Activated naive CD8-positive, alpha-beta T cell treated with anti-CD3 and anti-CD28 coated beads for 36 hours (primary cell): ENCODE measurements at places on chromosomes 5 and 9.

GRCh38 chr5:59588922-59589321 lies 304.6 kb downstream of the PDE4D start:
- DNase-seq: no peak

DNA sequence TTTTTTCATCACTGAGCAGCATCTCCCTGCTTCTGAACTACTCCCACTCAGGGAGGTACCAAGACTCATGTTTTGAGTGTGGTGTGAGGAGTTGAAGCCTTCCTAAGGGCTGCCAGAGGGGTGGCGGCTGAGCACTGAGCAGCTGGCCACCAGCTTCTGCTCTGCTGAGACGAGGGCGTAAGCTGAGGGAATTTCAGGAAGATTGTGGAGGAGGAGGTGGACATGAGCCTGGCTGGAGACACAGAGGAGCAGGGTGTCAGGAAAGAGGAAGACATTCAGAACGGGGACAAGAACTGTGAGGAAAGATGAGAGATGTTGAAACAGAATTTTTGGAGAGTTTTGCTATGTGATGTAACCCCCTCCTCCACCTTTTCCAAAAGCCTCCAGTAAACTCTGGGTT lies 7.8 kb downstream of the LCP2 start:
- DNase-seq: no peak

DNA sequence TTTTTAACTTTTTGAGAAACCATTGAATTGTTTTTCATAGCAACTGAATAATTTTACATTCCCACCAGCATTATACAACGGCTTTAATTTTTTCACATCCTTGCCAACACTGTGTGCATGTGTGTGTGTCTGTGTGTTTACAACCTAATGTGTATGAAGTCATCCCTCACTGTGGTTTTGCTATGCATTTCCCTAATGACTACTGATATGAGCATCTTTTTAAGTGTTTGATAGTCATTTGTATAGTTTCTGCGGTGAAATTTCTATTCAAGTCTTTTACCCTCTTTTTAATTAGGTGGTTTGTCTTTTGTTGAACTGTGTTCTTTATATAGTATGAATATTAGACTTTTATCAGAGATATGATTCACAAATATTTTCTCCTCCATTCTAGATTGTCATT lies 263.1 kb upstream of the COX7C start:
- DNase-seq: no peak

DNA sequence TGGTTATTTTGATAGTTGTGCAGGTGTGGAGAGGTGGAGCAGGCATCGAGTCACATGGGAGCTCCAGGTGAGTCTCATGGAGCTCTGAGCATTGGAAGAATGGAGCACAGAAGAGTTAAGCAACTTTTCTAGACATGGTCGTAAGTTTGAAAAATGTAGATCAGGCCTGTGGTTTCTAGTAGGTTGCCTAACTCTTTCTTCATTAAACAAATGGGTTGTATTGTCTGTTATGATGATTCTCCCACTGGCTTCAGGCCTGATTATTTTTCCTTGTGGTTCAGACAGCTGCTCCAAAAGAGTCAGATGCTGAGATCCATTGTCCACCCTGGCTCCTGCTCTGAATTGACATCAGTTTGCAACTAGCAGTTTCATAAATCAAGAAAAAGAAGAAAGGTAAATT lies 80.3 kb upstream of the RPS23 start:
- no peak for DNase-seq

DNA sequence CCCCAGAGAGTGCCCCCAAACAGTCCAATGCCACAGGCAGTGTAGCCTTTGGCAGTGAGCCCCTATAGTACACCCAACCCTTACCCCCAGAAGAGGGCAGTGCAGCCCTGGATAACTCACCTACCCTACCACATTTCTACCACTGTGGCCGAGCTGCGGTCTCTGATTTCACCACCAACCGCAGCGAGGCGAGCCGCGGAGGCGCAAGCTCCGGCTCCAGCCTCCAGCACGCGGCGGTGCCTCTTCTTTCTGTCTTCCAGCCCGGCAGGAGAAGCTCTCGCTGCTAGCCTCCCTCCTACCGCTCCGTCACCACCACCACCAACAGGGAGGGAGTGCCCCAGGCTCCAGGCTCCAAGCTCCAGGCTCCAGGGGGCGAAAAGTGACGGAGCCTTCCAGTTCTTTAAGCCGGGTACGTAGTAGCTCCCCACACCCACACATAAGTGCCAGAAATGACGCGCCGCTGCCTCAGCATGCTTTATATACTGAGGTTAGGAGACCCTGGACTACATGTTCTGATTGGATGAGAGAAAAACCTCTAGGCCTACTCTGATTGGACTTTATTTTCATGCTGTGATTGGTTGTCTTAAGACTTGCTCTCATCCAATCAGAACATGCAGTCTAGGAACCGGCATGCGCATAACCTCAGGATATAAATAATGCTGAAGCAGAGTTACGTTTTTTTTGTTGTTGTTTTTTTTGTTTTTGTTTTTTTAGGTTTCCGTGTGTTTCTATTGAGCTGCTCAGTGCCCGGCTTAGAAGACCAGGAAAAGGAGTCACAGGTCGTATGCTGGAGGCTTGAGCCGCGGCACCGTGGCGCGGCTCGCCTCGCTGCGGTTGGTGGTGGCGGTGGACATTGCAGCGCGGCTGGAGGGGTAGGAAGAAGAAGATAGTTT lies at the start of gene PCAT7:
TSS of gene PCAT7 (plus strand) at position 645 of the 893 bp plus-strand sequence.
- DNase-seq: peak; percentile 19

DNA sequence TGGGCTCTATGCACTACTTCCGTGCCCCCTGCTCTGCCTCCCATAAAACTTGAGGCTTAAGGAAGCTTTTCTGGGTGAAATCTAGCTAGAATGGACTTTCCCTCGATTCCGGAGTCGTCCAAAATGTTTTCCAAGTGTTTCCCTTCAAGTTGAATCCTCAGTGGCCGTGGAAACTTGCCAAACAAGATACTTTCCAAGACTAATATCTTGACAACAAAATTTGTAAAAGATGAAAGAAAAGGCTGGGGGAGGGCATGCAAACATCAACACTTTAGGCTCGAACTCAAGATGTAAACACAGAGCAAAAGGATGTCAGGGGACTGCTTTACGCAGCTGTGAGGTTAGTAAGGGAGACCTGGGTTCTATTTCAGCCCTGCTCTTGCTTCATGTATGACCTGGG lies 482.8 kb upstream of the KLF4 start:
- no peak for DNase-seq

DNA sequence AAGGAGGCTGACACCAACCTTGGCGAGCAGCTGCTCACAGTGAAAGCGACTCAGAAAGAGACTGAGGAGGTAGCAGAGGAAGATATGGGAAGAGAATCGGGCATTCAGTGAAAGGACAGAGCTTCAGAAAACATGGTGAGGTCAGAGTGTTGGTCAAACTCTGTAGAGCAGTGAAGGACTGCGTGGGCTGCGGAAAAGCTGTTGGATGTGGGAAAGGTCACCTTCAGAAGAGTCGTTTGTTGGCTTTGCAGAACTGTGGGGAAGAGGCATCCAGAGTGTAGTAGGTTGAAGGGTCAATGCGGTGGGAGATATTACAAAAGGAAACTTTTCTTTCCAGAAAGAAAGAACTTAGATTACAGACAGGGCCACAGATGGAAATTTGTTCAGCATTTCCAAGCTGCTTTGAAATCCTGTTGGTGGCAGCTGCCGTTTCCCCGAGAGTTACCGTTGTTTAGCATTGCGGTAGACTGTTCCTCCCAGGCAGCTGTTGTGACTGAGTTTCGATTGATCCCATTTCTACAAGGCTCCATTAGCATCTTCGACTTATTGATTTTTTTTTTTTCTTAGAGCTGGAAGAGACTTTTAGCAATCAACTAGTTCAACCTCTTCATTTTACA lies 58.3 kb upstream of the AFAP1L1 start:
- DNase-seq: no peak

- no peak for DNase-seq
Measured at GRCh38 chr9:119003201-119003611, 366.0 kb downstream of the BRINP1 start.

GRCh38 chr9:27183701-27184100 lies 74.7 kb downstream of the TEK start:
- DNase-seq: no peak

DNA sequence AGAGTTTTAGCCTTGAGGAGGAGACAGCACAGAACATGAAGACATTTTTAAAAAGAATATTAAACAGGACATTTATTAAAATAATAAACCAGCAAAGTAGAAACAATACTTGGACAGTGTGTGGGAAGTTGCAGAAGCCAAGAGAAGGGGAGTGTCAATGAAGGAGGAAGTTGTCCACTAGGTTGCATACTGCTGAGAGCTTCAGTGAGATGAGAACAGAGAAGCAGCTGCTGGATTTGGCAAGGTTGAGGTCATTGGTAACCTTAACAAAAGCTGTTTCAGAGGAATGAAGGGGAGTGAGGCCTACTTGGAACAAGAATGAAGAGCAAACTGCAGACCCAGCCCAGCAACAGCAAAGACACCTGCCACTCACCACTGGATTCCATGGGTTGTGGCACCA lies 11.4 kb downstream of the BHMT start:
- no peak for DNase-seq

GRCh38 chr9:92947268-92948037 lies at the start of gene FGD3:
TSS of gene FGD3 (plus strand) at chr9:92947523. CDS start at chr9:92976257, 28,734 bp downstream.
- DNase-seq: peak; percentile 52

- no peak for DNase-seq
Measured at GRCh38 chr5:143262393-143263174, 140.9 kb downstream of the NR3C1 start.
